ENCODE measurements at places on chromosomes 3 and 15.
A peak's percentile ranks its signal among the peaks of the same experiment; 100 is the strongest.

- no peak for DNase-seq
Measured at GRCh38 chr3:189903562-189904250, 217.0 kb downstream of the P3H2 start.

DNA sequence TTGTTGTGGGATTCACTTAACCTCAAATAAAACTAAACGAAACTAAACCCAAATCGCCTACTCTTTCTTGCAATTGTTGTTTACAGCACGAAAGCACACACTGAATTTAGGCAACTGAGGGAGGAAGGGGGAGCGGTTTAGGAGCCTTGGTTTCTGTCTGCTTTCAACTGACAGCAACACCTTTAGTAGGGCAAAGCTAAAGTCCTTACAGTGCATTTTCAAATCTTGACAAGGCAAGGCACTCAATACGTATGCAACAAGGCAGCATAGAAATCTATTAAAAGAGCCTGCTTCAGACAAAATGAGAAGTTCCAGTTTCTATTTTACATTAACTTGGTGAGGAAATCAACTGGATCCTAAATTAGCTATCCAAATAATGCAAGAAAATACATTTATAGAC lies 174.6 kb downstream of the CHST2 start:
- DNase-seq: no peak

DNA sequence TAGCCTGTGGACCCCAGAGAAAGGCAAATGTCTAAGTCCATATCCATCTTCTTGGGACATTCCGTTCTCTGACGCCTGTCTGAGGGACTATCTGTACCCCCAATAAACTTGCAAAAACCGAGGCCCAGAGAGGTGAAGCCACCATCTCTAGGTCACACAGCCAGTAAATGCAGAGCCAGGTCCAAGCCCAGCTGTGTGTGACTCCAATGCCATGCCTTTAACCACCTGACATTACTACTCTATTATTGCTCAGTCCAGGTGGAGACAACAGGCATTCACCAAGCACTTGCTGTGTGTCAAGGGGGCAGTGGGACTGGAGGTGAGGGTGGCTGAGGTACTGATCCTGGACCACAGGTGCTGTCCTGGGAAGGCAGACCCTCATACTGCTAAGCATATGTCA lies 25.4 kb downstream of the CYP8B1 start:
- DNase-seq: peak; percentile 9

GRCh38 chr3:5568451-5568850 lies 380.9 kb downstream of the EDEM1 start:
- DNase-seq: no peak

DNA sequence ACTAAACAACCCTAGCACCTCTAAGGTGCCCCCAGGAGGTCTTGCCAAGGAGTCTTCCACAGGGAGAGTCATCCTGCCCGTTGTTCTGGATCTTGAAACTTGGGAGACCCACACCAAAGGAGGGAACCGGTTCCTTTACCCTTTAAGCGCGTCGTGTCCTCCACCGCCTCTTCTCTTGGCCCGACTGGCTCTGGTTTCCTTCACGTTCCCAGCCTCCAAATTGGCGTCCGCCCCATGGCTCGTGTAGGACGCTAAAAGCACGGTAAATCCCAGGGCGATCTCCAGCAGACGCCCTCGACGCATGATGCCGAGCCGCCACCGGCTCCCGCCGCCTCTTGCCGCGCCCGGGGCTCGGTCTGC lies 1.1 kb downstream of the FBN1 start:
- no peak for DNase-seq

GRCh38 chr3:171806200-171807128 lies 3.8 kb downstream of the PLD1 start:
- DNase-seq: no peak

DNA sequence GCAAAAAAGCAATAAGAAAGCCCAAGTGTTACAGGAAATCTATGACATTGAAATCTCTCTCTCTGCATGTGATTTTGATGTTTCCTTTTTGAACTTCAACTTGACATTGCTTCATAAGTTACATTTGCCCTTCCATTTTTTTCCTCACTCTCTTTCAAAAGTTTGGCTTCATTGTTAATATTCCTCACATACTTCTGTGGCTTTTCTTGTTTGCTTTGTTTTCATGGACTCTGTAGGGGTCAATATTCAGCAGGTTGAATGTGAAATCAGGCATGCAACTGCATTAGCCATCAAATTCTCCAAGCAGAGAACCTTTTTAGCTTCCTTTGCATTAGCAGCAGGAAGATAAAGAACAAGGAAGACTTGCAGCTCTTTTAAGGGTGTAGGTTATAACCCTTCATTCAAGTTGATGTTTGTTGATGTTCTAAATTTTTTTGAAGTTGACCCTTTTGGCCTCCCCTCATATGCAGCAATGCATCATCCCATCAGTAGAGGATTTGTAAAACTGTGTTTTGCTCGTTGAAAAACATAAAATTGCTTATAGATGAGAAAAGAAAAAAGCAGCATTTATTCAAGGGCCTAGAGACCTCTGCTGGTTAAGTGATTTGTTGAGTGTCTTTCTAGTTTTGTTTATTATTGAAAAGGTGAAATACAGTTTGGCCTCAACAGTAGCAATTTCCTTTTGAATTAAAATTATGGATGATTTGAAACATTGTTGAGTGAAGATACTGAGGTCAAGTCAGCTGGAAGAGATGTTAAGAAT lies 211.4 kb downstream of the IL5RA start:
- no peak for DNase-seq

DNA sequence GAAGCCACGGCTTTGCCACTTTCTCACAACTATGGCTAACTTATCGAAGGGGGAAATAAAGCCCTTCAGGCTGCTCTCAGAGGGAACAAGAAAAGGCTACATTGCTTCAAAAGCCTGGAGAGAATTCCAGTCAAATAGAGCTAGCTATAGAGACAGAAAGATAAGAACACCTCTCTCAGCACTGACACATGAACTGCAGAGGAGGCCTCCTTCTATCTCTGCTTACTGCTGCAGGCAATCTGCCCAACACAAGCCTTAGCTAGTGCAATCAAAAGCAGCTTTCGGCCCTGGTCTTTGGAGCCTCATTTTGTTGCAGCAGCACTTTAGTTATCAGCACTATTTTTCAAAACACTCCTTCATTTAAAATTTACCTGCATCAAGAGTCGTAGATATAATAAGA lies 118.4 kb upstream of the ROBO1 start:
- no peak for DNase-seq

- no peak for DNase-seq
Measured at GRCh38 chr15:70133296-70133695, 35.6 kb upstream of the TLE3 start.

- no peak for DNase-seq
Measured at GRCh38 chr15:99155961-99156443, 51.1 kb downstream of the SYNM start.

DNA sequence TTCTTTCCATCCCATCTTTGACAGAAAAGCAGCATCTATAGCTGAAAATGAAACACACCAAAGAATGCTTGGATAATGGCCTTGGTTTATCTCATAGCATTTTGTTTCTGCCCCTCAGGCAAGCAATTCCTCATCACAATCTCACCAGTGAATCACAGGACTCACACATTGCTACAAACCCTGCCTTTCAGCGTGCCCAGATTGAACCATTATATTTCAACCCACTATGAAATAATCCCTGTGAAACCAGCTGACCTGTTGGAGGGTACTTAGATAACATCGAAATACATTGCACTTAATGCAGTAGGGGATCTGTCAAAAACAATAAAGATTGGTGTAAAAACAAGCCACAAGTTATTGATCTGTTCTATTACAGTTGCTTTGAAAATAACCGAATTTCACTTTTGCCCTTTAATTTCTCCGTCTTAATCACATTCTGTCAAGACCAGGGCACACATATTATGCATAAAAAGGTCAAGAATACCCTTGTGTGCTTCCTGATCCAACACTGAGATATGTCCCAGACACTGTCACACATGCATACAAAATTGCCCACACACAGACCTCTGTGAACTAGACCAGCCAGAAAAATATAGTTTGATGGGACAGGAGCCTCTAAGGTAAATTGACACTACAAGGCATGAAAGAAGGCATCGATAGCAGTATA lies 839.8 kb downstream of the NTRK3 start:
- DNase-seq: no peak

GRCh38 chr15:77371850-77372563 lies 47.9 kb downstream of the PEAK1 start:
- no peak for DNase-seq

GRCh38 chr3:9149566-9149965 lies 99.9 kb downstream of the SRGAP3 start:
- no peak for DNase-seq

DNA sequence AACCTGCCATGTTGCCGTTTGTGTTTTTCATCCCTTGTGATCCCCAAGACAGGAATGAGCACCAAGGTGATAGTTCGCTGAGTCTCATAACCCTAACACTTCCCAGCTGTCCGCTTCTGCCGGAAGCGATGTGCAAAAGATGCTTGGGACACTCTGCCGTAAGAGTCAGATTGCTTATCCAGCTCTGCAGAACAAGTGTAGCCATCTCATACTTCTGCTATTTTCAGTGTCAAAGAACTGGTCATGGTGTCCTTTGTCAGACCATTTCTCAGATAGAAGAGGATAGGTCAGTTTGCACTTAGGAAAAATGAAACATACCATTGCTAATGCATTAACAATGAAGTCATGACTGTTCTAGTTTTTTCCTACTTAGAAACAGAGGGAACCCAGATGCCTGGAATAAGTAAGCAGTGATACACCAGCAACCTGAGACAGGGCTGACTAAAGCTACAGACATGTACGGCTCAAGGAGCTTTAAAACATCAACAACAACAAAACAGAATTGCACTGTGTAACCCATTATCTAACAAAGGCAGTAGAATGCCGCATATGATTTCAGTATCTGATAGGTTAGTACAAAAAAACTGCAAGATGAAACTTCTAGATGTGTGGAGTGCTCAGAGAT lies 134.0 kb upstream of the IL12A start:
- DNase-seq: no peak

GRCh38 chr3:100089812-100090668 lies 24.3 kb downstream of the FILIP1L start:
- no peak for DNase-seq

DNA sequence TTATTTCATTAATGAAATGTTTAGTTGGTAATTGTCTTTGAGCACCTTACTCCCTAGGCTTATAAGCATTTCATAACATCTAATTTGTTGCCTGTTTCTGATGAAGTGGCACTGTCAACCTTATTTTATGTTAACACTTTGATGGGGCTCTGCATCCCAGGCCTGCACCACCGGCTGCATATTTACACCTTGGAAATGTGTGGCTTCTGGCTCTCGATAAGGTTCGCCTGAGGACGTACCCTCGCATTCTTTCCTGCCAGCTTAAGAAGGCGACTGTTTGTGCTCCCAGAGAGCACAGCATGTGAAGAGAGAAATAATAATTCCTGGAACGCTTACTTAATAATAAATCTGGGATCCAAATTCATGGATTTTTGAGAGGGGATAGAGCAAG lies 763.3 kb upstream of the CFAP20DC start:
- DNase-seq: no peak
